ENCODE measurements at places on chromosomes 5 and 9.

DNA sequence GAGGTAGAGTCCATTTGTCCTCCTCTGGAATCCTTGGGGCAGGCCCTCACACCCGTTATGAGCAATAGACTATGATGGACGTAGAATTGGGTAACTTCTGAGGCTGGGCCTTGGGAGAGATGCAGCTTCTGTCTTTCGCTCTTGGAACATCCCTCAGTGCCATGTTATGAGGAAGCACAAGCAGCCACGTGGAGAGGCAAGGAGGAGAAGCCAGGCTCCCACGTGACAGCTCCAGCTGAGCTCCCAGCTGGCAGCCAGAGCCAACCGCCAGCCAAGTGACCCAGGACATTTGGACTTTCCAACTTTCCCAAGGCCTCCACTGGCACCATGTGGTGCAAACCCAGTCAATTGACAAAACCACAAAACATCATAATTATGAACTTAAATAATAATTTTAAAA lies 43.0 kb upstream of the BOD1 start:
- DNase-seq: no peak

GRCh38 chr5:6142353-6142752 lies 236.0 kb downstream of the MED10 start:
- DNase-seq: no peak

- DNase-seq: no peak
These were observed 46.1 kb downstream of the STK10 start for GRCh38 chr5:172141949-172142319.

DNA sequence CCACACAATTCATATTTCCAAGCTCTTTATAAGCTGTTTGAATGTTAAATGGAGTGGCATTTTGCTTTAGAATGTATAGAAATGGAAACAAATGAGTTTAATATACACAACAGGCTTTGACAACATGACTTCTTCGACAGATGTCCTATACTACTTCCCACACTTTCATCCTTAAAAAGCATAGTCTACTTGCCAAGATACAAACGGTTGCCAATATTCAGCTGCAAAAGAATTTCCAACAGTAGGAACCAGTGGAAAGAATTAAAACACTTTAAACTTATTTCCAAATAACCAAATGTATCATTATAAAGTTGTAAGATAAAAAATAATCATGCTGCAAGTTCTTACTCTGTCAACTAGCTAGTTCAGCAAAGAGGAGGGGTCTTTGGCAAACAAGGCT lies 456.4 kb downstream of the PDE4D start:
- no peak for DNase-seq

DNA sequence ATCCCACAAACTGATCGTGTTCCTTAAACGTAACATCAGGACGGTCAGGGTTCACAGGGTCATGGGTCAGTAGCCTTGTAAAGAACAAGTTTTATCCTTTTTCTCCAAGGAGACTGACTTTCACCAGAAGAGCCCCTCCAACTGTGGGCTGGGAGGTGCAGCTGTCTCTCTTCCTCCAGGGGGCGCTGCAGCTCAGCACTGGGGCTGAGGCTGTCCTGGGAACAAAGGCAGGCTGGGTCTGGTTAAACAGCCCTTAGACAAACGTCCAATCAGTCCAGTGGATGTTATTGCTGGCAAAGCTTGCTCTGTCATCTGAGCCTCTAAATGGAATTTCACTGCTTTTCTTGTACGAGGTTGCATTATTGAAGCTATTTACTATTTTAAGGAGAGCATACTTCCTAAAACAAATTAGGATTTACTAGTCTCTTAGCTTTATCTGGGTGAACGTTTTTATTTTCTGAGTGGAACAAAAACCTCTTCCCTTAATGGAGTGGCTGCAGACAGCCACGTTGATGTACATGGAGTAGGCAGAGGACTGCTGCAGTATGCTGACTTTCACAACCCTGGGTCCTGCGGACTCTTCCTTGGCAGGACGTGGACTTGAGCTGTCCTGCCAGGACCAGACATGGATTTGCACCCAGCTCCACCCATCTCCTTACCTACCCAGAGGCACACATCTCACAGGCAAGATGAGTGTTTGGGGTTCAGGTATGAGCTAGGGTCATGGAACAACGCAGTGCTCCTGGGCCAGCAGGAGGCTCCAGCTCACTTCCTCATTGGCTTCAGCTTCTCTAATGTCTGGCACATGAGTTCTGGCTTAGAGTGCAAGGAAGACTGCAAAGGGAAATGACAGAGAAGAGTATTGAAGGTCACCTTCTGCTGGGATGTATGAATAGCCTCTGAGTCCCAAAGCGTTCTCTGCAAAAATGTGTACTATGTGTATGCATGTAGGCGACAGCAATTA lies 7.8 kb downstream of the EXOSC2 start:
- DNase-seq: no peak

DNA sequence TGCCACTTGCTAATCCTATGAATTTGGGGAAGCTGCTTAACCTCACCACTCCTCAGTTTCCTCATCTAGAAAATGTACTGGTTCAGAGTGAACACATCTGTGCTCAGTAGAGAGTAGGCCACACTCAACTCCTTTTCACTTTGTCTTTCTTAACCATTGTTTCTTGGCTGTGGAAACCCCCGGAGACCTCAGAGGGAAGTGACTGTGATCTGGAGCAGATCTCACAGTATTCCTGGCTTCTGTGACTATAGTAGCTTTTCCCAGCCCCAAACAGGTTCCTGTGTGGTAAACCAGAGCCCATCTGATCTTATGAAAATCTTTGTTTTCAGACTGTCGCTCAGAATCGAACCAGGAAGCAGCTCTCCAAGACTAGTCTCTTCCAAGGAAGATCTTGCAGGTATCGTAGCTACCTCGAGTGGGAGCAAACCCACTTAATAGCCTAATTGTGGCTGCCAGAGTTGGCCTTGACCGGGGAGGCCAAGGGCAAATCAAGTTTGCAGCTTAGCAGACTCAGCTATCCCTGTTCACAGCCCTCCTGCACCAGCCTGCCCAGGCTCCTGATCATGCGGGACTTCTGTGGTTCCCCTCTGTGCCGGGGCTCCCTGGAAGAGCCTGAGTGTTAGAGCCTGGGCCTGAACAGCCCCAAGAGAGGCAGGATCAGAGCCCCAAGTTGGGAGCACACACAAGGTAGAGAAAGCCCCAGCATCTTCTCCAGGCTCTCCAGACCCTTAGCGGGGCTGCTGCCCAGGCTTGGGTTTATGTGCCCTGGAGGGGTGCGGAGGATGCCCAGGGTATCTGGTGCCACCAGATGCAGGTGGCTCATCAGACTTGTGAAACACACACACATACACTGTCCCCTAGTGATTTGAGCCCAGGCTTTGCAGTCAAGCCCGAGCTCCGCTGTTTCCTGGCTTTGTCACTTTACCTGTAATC lies 52.2 kb upstream of the ANGPTL2 start:
- no peak for DNase-seq

- DNase-seq: no peak
These were observed 215.0 kb upstream of the PANK3 start for GRCh38 chr5:168793841-168794837.

GRCh38 chr9:6633378-6633777 lies 12.2 kb downstream of the GLDC start:
- no peak for DNase-seq

GRCh38 chr5:128796506-128796905 lies 168.8 kb upstream of the SLC27A6 start:
- no peak for DNase-seq

DNA sequence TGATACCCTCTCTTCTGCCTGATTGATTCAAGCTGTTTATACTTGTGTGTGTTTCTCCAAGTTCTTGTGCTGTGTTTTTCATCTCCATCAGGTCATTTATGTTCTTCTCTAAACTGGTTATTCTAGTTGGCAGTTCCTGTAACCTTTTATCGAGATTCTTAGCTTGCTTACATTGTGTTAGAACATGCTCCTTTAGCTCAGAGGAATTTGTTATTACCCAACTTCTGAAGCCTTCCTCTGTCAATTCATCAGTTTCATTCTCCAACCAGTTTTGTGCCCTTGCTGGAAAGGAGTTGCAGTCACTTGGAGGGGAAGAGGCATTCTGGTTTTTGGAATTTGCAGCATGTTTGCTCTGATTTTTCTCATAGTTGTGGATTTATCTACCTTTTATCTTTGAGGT lies 126.2 kb upstream of the FTMT start:
- no peak for DNase-seq

- no peak for DNase-seq
These were observed 53.3 kb downstream of the AOPEP start for GRCh38 chr9:94779693-94780290.

DNA sequence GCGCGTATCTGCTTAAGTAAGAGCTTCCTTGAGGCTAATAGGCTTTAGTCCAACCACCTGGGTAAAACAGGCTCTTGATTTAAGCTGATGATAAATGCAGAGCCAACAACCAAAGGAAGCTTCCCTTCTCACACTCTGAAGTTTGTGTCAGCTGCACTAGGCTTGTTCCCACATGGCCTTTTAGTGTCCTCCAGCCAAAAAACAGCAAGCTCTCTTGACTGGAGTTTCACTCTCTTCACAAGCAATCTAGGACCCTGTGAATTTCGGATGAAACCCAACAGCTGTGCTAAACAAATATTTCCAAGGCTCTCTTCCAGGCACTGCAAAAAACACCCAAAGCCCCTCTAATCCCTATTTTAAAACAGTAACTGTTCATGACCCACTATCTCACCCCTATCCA lies 63.9 kb downstream of the SAXO1 start:
- no peak for DNase-seq

- no peak for DNase-seq
These were observed 387.9 kb downstream of the MAT2B start for GRCh38 chr5:163893281-163893680.

DNA sequence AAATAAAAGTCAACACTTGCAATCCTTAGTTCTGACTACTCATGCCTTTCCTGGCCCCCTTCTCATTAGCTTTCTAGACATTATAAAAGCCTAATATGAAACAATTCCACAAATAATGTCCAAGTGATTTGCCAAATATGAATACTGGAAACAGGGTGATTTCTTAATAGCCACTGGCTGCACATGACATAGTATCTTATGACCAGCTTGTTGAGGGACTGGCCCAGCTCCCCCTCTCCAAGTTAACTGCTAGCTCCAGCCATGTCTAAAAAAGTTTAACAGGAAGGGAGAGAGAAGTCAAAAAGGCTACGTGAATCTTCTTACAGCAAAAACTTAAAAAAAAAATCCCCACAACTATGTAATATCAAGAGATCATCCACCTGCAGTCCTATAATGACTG lies 1.5 kb downstream of the CERT1 start:
- DNase-seq: no peak

Data from HS-5 (cell line).